ENCODE measurements at places on chromosomes 16 and 17. TPM values are rescaled to one million over a fixed set of nuclear protein-coding genes. Genes with fewer than 3 reads are reported as not detected.

Gene ATP2C2
- 0.67 TPM for total RNA-seq

Gene CCL14
- total RNA-seq = not detected

Gene CCDC78
- 8.0 TPM for total RNA-seq

Gene SLC26A11
- total RNA-seq = 12.0 TPM

Gene ENPP7
- not detected for total RNA-seq
